ENCODE measurements at places on chromosomes 7 and 10. TPM values are rescaled to one million over a fixed set of nuclear protein-coding genes. Genes with fewer than 3 reads are reported as not detected.

Gene VKORC1L1
- 22.8 TPM for total RNA-seq

Gene HOXA5
- not detected for total RNA-seq

Gene HYCC1
- total RNA-seq = 20.2 TPM

Gene PTN
- total RNA-seq = 0.37 TPM

Gene SPDYE1
- total RNA-seq = not detected

Gene VAX1
- not detected for total RNA-seq

- no peak for ATAC-seq
Measured at GRCh38 chr7:103735377-103735776, 254.1 kb downstream of the RELN start.

DNA sequence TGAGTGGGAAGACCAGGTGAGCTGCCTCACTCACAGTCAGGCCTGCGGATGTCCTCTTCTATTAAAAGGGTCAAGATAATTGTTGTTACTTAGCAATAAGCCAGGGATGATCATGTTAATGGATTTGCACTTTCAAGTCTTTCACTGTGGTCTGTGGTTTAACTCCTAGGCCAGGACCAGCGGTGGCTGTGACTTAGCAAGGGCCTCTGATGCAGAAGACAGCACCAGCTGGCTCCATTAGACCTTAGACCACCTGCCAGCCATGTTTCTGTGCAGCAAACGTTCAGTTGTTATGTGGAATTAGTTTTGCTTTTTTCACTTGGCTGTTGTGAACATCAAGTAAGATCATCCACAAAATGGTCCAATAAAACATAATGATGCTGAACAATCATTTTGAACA, 537.3 kb downstream of the TNS3 start:
- ATAC-seq = no peak

GRCh38 chr10:16527452-16527851, 5.8 kb upstream of the C1QL3 start:
- ATAC-seq = no peak

DNA sequence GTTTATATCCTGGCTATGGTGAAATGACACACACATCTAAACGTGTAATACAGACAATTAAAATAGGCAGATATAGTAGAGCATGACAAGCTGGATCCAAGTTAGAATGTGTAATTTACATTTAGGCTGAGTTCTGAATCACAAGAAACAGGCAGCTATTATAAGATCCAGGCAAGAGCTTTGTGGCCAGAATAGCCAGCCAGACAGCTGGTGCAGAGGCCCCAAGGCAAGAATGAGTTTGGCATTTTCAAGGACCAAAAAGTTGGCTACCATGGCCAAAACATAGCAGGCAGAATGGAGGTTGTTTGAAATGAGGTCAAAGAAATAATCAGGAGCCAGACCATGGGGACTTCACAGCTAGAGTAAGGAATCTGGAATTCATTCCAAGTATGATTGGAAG, 281.7 kb downstream of the MTERF1 start:
- no peak for ATAC-seq

GRCh38 chr10:58930500-58930899, 245.9 kb upstream of the PHYHIPL start:
- ATAC-seq = no peak

DNA sequence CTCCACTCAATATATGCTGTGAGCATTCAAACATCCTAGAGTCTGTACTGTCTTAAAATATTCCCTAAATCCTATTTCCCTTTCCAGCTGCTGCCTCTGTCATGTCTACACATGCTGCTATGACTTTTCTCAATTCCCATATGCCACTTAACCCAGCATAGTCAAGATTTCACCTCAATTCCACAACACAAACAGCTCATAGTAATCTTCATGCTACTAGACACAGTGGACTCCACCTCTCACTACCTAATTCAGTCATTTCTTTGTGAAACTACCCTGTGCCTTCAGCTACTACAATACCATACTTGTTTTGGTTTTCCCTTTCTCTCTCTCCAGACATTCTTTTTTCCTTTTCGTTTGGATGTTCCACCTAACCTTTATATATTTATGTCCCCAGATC, 45.5 kb downstream of the GSAP start:
- peak; percentile 68 for ATAC-seq

- ATAC-seq = no peak
Measured at GRCh38 chr7:333393-333764, 43.4 kb downstream of the FOXL3 start.

- ATAC-seq = no peak
Measured at GRCh38 chr7:45237788-45238461, 80.3 kb downstream of the RAMP3 start.

DNA sequence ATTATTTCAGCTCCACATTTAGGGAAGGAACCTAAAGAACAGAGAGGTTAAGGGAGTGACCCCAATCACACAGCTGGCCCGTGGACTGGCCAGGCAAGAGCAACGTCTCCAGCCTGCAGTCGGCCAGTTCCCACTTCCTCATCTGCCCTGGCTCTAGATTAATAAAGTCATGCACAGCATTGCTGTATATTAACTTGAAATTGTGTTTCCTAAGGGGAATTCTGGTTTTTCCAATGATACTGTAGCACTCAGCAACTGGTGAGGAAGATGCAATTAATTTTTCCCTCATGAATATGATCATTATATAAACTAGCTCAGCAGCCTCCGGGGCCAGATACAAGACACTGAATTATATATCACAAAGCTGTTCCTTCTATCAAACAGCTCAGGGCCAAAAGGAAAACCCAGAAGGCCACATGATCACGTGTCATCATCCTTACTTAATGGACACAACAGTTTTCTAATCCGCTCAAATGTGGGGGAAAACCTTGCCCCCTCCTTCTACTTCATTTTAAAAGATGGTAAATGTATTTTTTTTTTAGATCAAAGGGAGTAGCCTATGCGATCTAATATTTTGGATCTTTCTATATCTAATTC, 295.3 kb upstream of the PRKCQ start:
- no peak for ATAC-seq

DNA sequence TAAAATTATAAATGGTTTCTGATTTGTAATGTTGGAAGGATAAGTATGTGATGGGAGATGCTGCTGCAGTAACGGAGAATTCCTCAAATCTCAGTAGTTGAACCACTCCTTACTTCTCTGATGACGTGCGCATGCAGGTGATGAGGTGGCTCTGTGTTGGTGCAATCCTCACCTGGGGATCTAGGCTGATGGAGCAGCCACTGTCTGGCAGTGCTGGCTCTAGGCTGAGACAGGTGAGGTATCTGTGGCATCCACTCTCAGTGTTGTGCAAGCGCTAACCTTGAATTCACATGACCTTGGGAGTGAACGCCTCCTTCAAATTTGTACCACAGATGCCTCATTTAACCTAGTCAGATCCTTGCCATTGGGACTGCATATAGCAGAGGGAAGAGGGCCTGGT, 35.0 kb downstream of the LHFPL3 start:
- no peak for ATAC-seq

- no peak for ATAC-seq
Measured at GRCh38 chr10:111085690-111086353, 9.0 kb downstream of the ADRA2A start.
